CD4-positive, alpha-beta T cell treated with Interleukin-12 subunit alpha and Interleukin-12 subunit beta, for 1 hour (primary cell): ENCODE measurements at places on chromosomes 7 and 10.
A peak's percentile ranks its signal among the peaks of the same experiment; 100 is the strongest.

DNA sequence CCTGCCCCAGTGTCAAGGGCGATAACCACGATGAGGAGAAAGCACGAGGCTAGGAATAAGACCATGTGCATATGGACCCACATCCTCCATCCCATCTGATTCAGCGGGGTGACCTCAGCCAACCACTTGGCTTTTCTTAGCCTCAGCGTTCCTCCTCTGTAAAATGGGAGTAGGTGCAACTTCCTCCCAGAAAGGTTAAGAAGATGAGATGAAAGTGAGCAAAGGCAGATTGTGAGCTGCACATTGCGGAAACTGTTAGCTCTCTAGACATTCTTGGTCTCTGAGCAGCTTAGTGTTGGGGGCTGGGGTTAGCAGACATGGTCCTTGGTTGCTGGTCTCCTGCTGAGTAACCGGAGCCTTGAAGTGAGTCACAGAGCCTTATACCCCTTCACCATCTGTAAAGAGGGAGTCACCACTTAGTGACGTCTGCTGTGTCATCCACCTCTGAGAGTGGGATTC lies 497.3 kb upstream of the GALNT17 start:
- DNase-seq, result no peak

DNA sequence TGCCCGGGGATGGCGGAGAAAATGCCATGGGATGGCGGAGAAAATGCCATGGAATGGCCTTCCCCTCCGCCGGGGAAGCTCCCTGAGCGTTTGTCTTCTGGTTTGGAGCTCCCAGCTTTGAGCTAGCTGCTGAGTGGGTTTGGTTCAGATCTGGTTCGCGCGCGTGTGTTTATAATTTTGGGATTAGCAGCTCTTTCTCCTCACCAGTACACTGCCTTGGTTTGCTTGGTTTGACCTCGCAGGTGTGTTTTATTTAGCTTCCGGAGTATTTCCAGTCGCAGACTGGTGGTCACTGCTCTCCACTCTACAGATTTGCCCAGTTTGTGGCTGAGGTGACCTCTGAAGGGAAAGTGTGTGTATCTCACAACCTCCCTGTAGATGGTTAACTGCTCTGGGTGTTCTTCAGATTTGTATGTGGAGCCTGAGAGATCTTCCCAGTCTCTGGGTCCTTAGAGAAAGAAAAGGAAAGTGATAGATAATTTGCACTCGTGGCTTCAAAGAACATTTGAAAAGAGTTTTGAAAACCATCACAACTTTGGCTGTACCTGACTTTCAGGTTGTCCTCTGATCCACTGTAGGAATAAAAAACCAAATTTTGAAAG lies 597 bp downstream of the ZNF277 start:
- DNase-seq, result no peak

GRCh38 chr10:47058961-47059391 lies 147.7 kb downstream of the PTPN20 start:
- no peak for DNase-seq

DNA sequence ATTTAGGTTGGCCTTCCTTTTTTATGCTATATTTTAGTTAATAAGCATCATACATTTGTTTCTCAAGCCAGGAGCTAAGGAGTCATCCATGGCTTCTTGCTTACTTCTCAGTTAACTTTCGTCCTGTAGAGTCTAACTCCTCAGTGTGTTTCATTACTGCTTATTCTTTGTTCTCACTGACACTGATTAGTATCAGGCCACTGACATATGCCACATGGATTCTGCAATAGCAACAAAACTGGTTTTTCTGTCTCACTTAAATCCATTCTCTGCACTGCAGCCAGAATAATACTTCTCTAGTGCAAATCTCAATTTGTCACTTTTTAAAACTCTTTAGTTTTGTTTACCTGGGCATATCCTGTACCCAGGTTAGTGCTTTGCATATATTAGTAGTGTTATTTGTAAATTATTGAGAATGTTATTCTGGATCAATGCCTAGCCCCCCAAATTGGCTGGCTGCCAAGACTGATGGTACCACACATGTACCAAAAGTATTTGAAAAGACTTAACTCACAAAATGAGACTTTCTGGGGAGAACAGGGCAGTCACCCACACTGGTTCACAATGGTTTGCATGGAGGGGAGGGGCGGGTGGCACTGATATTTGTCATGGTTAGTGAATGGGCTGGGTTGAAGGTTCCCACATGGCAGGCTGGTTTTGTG lies 79.1 kb downstream of the CCSER2 start:
- DNase-seq, result no peak

GRCh38 chr7:158167373-158167772 lies 420.2 kb downstream of the PTPRN2 start:
- no peak for DNase-seq

DNA sequence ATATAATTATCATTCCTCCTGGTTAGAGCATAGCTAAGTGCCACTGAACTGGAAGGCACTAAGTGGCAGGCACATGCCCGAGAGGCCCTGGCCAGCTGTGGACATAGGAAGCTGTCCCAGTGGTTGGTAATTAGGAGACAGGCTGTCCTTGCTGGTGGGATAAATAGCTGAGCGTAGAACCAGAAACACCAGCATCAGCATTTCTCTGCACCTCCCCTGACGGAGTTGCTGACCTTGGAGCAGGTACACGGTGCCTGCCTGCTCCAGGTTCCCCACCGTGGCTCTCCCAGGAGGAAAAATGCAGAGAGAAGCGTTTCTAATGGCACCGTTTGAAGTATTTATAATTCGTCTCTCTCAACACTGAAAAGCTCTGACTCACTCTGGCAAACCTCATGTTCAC lies 5.6 kb upstream of the ABLIM1 start:
- no peak for DNase-seq

DNA sequence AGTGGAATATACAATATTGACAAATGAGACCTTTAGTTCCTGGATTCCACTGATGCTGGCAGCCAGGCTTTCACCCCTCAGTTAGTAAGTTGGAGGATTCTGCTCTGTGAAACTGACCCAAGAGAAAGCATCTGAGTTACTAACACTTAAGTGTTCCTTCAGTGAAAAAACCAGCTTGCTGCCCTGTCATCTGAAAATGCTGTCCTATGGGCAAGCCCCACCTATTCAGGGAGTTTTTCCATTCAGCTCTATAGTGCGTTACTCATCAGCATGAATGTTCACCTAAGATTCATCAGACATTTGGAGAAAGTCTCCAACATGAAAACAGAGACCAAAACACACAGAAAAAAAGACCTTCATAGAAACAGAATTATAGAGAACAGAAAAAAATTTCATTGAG lies 37.9 kb downstream of the PRPF18 start:
- no peak for DNase-seq

- DNase-seq, result no peak
These were observed 185.0 kb downstream of the BICC1 start for GRCh38 chr10:58697691-58698090.

DNA sequence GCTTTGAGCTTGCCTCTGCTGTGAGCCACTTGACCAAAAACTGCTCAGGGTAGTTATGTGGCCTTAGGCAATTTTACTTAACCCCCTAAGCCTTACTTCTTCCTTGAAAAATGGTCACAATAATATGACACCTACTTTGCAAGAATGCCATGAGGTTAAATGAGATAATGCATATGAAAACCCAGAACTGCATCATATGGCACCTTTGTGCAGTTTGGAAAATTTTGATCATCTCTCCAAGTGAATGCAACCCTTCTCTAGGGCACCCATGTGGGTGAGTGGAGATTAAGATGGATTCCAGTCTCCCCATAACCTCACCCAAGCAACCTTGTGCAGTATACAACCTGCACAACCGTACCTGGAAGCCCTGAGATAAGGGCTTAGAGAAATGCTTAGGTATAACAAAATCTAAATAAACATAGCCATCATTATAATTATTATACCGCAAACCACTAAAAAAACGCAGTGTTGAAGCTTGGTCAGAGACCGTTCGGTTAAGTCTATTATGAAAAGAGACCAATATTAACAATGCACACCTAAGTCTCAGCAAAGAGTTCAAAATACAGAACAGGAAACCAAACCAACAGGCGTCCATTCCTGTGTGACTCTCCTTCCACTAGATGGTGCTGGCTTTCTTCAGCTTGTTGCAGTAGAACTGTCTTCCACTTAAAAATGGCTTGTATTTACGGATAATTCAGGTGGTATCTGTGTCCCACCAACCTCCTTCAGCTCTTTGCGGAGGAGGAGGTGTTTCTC lies 21.0 kb upstream of the ASB15 start:
- DNase-seq, result peak; percentile 5

GRCh38 chr10:100645613-100646392 lies 99.6 kb upstream of the PAX2 start:
- DNase-seq, result no peak

GRCh38 chr7:34823650-34824258 lies 165.7 kb downstream of the NPSR1 start:
- DNase-seq, result peak; percentile 52

DNA sequence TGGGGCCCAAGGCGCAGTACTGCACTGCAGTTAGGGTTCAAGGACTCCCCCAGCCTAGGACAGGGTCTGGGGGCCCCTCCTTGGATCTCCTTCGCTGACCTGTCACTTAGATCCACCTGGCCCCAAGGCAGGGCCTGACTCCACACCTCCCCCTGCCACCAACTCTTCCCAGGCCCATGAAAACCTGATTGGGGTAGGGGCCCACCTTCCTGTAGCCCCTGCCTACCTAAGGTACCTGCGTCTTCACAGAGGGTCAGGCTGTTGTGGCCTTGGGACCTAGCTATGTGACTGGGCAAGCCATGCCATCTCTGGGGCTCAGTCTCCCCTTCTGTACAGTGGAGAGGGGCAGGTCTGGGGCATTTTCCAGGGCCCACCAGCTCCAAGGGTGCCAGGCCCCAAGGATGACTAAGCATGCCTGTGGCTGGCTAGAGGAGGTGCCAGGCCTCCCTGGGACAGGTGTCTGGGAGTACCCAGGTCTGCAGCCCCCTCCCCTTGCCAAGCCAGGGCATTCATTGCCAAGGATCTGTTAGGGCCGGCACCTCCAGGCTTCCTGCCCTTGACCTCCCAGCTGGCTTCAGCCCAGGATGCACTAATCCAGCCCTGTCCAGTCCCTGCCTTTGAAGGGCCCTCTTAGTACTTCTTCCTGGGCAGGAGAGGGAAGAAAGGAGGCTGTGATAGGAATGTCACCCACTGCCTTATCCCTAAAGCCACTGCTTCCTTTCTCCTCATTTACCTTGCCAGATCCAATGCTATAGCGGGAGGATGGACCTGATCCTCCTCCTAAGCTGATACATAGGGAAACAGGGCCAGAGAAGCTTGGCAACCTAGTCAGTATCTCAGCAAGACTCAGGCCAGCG lies 1.3 kb downstream of the LIMK1 start:
- DNase-seq, result no peak

- DNase-seq, result peak; percentile 21
These were observed 1.9 kb downstream of the INA start for GRCh38 chr10:103278862-103279298.

- no peak for DNase-seq
These were observed 35.0 kb upstream of the ACSL5 start for GRCh38 chr10:112338957-112339356.

DNA sequence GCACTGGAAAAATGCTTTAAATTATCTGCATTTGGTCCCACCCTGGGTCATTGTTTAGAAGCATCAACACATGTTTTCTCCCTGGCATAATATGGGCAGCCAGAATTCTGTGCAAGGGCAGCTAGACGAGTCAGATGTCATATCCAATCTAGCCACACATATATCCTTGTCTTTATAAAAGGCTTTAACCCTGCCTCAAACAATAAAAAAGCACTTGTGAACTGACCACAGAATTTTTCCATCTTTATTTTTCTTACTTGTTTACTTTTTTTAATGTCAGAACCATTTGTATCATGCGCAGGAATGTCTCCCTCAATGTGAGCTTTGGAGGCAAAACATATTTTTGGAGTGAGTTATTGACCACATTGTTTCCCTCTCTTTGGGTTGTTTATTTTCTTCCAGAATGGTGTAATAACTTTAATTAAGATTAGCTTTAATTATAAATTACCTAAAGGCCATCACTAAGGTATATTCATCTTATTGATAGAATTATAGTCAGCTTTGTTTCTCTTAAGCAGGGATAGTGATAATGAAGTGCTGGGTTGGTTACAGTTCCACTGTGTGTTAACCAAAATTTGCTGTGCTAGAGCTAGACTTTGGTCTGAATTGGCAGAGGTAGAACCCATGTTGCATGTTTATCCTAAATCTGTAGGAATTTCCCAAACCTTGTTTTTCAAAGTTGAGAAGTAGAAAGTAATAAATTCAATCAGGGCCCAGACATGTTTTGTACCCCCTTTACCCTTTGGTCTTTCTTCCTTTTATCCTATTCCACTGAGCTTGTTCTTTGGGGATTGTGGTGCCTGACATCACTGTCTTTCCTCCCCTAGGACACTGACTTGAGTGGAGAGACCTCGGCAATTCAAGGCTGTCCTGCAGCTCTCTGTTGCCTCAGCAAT lies 1078.4 kb downstream of the KCNMA1 start:
- DNase-seq, result no peak

- DNase-seq, result no peak
These were observed 30.0 kb upstream of the PCGF5 start for GRCh38 chr10:91190388-91190870.

DNA sequence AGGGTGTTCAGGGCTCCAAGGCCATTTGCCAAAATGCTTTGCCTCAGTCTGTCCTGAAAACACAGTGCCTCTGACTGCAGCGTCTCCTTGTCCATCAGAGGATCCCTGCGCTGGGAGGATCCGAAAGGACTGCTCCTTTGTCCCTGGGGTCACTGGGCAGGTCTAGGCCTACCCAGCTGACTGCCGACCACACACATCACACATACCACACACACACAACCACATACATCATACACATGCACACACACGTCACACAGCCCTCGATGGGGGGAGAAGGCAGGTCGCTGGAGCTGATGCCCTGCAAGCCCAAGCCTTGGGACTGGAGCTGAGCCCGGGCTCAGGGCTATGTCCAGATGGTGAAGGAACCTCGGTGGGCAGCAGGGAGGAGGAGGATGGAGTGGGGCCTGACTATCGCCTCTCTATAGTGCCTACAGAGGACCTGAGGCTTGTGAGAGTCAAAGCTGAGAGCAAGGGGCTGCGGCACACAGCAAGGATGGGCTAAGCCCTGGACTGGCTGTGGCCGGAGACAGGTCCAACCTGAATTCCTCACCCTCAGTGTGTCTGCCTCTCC lies 29.1 kb downstream of the GPRIN2 start:
- DNase-seq, result no peak

DNA sequence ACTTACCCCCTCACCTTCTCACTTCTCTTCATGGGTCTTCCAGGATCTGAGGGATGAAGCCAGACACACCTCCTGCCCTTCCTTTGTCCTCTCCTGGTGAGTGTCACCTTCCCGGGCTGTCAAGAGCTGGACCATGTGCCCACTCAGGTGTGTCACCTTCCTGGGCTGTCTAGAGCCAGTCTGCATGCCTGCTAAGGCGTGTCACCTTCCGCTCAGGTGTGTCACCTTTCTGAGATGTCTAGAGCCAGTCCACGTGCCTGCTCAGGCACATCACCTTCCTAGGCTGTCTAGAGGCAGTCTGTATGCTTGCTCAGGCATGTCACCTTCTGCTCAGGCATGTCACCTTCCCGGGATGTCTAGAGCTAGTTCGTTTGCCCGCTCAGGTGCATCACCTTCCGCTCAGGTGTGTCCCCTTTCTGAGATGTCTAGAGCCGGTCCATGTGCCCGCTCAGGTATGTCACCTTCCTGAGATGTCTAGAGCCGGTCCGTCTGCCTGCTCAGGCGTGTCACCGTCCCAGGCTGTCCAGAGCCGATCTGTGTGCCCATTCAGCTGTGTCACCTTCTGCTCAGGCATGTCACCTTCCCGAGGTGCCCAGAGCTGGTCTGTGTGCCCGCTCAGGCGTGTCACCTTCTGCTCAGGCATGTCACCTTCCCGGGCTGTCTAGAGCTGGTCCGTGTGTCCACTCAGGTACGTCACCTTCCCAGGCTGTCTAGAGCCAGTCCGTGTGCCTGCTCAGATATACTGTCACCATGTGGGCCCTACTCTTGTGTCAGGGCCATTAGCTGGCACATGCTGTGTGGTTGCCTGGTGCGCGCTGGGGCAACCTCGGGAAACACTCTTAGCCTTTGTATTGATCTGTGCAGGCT lies 245.3 kb downstream of the EBF3 start:
- DNase-seq, result no peak
